ENCODE measurements at places on chromosomes 7 and 10.

DNA sequence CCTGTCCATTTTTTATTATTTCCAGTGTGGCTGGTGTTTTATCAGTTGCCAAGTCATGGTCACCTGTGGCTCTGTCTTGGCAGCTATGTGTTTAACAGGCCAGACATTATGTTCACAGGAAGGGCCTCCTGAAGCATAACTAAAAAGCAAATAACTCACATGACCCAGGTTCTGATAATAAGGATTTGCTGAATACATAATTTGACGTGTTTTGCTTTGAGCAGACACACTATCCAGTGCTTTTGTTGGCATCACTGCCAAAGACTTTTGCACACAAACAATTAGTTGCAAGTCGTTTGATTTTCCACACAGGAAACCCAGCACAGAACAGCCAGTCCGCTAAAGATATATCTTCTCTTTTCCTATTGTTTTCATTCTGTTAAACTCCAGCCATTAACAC is 173.6 kb downstream of the ARL4A start:
- no peak for DNase-seq

- no peak for DNase-seq
These were observed 52.3 kb upstream of the SEPHS1 start for GRCh38 chr10:13400196-13400965.

DNA sequence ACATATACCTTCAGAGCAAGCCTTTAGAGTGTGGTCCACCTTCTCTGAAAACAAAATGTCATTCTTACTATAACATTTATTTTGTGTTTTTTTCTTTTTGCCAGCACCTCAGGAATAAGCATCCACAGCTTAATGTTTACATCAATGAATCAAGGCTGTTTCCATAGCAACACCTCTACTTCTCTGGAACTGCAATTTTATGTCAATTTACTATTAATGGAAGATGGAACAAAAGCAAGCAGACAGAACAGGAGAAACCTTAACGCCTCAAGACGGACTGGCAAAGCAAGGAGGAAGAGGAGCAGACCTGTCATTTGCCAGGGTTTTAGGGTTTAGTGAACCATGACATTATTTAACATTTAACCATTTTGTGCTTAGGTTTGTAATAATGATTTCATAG is 63.1 kb downstream of the PRR15 start:
- DNase-seq, result no peak

- no peak for DNase-seq
These were observed 67.2 kb downstream of the ATAD1 start for GRCh38 chr10:87750817-87751216.

- DNase-seq, result no peak
These were observed 263.3 kb downstream of the PTEN start for GRCh38 chr10:88126699-88127098.

GRCh38 chr7:50480797-50481196 is 30.6 kb upstream of the FIGNL1 start:
- DNase-seq, result no peak

All from stimulated activated CD4-positive, alpha-beta T cell treated with anti-CD3 and anti-CD28 coated beads, Interleukin-1b, Interleukin-23, amount 100 ng/mL, for 1 hour (primary cell).